CD4-positive, alpha-beta T cell treated with Interleukin-17A for 4 hours (primary cell): ENCODE measurements at places on chromosomes 2 and 18.

DNA sequence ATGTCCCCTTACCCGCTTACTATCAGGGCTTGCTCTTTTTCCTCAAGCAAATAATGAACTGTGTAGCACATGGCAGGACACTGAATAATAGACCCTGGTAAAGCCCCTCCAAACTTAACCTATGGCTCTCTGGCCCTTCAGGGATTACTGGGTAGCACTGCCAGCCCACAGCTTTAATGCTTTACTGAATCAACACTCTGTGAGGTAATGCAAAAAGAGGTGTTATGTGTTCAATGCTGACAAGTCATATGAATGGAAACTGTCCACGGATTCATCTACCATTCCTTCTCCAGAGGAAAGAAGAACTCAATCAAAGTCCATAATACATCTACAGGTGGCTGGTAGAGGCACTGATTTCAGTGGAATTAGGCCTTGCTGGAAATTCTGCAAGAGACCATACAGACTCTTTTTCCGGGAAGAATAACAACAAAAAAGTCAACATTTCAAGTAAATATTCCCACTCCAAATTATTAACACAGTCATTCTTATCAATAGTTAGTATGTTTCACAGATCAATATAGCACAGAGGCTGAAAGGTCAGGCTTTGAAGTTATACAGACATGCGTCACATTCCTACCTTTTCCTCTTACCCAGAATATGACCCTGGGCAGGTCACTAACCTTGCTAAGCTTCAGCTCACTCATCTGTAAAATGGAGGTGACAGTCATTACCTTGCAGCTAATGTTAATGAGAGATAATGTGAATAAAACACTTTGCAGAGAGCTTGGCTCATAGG lies 13.8 kb upstream of the MYOM1 start:
- DNase-seq, result no peak

DNA sequence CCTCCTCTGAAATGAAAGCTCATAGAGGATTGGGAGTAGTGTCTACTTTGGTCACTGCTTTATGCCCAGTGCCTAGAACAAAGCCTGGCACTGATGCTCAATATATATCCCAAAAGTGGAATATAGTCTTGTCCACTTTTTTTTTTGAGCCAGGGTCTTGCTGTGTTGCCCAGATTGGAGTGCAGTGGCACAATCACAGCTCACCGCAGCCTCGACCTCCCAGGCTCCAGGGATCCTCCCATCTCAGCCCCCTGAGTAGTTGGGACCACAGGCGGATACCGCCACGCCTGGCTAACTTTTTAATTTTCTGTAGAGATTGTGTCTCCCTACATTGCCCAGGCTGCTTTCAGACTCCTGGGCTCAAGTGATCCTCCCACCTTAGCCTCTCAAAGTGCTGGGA lies 3.8 kb downstream of the FKBP7 start:
- DNase-seq, result no peak

DNA sequence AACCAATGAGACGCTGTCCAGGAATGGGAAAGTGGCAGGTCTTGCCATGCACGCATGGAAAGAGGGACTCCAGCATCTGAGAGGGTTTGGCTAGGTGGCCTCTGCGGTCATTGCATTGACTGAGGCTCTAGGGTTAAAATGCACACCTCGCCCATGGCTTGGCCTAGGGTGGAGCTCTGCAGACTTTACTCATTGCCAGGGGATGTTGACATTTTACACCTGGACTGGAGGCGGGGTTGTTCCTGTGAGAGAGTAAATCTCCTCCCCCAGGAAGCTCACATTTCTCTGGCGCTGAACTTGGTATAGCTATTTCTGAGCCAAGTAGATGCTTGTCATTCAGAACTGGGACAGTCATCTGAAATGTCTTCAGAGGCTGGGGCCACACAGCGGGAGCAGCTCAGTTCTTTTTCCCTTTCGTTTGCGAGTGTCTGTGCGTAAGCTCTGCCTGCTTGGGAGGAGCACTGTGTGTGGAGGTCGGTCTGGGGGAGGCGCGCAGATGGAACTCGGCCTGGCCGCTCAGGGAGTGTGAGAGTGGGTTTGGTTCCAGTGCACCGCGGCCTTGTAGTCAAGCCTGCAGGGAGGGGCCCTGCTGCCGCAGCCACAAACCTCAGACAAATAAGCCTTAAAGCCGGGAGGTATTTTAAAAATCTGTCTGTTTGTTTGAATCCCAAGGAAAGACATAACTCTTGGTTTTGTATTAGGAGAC lies 76.5 kb downstream of the LPIN1 start:
- no peak for DNase-seq

DNA sequence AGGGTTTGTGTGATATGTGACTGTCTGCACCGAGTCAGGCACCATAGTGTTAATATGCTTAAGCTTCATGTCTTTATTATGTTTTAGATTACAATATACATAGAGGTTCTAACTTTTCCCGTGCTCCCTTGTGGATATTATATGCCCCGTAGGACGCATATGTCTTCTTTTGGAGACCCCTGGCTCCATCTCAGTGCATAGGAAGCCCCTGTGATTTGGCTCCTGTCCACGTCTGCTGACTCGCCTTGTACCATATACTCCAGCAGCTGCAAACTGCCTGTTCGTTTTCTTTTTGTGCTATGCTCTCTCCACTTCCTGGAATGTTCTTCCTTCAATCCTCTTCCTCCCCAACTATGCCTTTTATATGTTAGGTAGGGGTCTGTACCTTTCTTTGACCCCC lies 110.9 kb downstream of the PTRHD1 start:
- DNase-seq, result no peak

- no peak for DNase-seq
Observed at GRCh38 chr18:8106603-8107002, 502.6 kb upstream of the RAB12 start.

- no peak for DNase-seq
Observed at GRCh38 chr2:178756343-178756742, 50.9 kb downstream of the TTN start.

- no peak for DNase-seq
Observed at GRCh38 chr2:88517759-88518201, 65.3 kb upstream of the FOXI3 start.

- DNase-seq, result peak; percentile 67
Observed at GRCh38 chr2:75627902-75628504, 18.6 kb upstream of the MRPL19 start.

GRCh38 chr2:234164493-234165413 lies 114.3 kb downstream of the SPP2 start:
- peak; percentile 79 for DNase-seq
